Smooth muscle cell of the brain vasculature (primary cell): ENCODE measurements at places on chromosomes 5 and 9.

DNA sequence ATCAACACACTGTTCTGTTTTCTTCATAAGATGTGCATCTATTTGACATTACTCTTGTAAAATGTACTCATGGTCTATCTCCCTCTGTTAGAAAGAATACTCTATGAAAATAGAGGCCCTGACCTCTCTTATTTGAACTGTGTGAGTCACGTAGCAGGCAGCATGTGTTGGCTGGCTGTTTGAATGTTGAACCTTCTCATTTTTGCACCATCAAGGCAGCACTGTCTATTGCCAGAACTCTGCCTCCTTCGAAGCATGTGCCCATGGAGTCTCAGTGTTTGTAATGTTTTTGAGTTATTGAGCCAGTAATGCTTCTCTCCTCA, 144.4 kb downstream of the ALDH1A1 start:
- DNase-seq, result no peak

DNA sequence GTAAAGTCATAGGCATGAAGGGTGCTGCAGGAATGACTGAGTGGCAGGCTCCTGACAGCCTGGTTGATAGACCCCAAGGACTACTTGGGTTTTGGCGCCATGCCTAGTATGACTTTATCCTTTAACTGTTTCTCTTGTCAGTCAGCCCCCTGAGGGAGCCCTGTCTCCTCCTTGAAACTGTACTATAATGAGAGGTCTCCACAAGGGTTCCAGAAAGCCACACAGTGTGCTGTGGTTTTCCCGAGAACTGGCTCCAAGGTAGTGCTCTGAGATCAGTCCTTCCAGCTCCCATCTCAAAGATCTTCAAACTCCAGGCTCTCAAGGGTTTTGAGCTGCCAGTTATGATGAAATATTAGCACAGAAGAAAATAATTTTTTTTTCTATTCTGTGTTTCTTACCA, 26.7 kb upstream of the TNC start:
- DNase-seq, result no peak

DNA sequence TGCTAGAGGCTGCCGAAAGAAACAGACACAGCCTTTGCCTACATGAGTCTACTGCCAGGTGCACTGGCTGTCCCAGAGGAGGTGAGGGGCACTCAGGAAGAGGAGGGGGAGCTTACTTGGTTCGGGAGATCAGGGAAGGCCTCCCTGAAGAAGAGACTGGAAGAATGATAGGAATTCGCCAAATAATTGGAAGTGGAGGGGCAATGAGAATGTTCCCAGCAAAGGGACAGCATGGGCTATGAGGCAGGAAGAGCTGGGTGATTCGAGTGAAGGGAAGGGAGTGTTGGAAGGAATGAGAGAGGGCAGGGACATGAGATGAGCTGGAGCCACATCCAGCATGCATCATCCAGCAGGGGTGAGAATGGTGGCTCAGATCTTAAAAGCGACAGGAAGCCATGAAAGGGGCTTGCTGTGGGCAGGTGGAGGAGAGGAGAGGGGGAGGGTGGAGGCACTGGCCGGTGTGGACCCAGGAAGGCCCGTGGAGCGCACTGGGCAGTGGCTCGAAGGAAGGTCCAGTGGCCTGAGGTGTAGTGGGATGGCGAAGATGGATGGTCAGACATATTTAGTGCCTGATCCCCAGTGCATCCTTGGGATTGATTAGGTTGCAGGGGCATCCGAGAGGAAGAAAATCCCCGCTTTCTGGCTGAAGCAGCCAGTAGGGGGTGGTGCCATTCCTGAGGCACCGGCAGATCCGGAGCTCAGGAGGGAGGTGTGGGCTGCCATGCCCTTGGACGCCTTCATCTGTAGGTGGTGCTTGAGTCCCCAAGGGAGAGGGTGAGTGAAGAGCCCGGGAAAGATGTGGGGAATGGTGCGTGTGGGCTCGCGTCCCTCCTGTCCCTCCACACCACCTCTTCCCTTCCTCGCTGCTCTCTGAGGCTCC, 53.5 kb upstream of the GARNL3 start:
- no peak for DNase-seq

- no peak for DNase-seq
Observed at GRCh38 chr9:93480728-93481324, 27.4 kb upstream of the FAM120AOS start.

DNA sequence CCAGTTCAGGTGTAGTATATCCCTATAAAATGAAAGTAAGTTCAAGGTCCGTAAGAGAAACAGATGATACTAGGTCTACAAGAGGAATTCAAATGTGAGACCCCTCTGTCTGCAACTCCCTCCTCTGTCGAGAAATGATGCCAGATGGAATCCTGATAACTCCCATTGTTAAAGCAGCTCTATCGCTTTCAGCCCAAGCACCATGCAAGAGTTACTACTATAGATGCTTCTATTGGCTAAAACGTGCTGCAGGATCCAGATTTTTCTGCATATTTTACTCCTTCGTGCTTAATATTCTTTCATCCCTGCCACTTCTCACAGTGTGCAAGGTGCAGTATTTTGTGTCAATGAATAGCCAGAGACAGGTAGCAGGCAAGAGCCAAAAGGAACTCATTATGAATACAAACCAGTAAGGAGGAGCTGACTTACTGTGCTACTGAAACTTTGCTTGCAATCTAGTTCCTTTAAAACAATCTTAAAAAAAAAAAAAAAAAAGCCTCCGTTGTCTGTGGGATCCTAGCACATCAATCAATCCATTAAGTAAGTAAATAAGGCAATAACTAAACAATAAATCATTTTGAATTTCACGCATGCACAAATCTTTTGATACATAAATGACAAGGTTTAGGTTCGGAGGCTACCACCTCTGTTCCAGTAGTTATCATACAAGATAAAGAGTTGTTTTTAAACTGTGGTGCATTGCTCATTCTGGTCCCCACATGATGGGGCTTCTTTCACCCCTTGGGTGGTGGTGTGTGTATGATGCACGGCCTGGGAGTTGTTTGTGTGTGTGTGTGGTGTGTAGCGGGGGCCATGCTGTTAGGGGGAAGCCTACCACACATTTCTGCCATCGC, 151.1 kb upstream of the MPDZ start:
- no peak for DNase-seq

DNA sequence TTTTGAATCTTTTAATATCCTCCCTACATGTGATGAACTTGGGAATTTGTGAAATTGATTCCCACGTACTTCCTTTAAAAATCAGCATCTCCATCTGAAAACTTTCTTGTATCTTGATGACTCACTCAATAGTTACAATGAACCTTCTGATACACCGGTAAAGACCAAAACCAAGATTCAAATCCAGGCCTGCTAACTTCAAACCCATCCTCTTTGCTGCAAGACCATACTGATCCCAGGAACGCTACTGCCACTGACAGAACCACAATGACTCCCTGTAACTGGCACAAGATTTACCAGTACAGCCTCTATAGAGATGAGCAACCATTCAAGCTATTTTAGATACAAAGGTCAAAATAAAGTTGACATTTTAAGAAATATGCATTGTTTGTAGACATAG, 332.9 kb downstream of the DNAH5 start:
- no peak for DNase-seq

GRCh38 chr9:136829981-136830885, 12.0 kb upstream of the AJM1 start:
- no peak for DNase-seq

DNA sequence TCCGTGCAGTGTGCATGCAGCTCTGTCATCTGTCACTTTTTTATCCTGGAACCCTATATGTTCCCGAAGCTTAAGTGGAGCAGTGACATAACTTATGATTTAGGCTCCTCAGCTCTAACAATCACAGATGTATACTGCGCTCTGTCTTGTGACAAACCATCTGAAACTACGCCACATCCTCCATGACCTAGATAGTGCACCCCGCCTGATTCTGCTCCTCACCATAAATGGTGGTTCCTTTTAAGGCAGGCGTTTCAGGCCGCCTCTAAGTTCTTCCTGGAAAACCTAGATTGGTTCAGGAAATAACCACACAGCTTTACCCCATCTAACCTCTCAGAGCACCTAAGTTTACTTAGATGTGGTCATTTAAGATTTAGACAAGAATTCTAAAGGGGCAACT, 372.0 kb downstream of the CDH10 start:
- no peak for DNase-seq

DNA sequence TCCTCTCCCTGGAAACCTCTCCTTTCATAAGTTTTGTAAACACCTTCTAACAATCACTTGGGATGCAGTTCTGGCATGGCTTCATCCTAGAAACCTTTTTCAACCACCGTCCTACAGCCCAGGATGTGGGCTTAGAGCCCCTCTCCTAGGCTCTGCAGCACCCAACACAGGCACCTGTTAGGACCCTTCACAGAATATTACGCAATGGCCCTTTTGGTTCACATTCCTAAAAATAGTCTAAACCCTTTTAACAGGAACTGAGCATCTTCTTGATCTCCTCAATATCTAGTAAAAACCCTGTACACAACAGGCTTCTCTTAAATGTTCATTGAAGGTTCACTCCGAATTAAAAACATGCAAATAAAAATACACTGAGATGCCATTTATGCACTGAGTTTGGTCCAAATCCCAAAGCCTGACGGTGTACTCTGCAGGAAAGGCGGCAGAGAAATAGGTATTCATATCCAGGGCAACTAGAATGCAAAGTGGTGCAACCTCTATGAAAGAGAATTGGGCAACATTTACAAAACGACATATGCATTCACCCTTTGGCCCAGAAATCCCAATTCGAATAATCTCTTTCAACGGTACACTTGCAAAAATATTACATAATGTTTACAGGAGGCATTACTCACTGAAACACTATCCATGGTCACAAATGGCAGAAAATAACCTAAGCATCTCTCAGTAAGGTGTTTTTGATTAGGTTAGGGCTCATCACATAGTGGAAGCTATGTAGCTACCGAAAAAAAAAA, 169.3 kb downstream of the SEMA5A start:
- DNase-seq, result no peak

DNA sequence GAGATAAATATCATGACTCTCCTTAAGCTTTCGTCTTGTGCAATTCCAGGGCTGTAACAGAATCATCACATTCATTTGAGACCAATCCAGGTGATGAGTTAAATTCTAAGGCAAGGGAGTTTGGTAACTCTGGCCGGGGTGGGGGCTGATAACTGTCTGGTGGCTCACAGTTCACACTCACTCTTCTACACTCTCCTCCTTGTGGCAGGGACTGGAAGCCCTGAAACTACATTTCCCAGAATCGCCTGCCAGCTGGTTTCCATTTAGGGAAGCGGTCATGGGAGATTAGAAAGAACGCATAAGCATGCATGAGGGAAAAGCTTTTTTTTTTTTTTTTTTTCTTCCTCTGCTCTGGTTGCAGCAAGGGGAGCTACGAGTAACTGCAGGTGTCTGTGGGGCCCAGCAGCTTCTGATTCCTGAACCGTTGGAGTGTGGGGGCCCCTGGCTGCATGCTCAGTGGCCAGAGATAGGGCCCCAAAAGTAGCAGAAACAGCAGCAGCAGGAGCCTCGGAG, 154.8 kb upstream of the TBC1D2 start:
- DNase-seq, result no peak

DNA sequence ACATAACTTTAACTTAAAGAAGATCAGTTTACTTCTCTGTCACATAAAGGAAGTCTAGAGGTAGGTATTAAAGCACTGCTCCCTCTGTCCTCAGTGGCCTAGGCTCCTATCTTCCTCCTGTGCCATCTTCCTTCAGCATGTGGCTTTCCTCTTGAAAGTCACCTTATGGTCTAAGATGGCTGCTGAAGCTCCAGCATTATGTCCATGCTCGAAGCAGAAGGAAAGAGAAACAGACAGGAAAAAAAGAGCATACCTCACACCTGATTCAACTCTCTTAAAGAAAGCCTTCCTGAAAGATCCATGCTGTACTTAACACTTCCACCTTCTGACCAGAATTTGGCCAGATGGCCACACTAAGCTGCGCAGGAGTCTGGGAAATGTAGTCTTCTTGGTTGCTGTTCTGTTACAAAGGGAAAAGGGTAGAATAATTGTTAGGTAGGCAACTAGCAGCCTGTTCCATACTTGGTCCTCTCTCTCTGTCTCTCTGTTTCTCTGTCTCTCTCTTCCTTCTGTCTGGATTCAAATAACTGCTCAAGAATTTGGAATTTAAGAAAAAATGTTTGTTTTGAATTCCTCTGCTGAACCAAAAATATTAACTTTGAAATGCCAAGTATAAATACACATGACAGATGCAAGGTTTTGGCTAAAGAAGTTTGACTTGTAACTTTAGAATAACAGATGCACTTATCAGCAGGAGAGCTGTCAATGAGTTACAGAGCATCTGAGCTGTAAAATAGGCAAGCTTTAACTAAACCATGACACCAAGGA, 16.0 kb downstream of the TMEM174 start:
- no peak for DNase-seq

GRCh38 chr9:136985027-136985602, 2.3 kb downstream of the LCNL1 start:
- DNase-seq, result no peak

GRCh38 chr5:149367972-149368645, 10.3 kb downstream of the PCYOX1L start:
- no peak for DNase-seq

DNA sequence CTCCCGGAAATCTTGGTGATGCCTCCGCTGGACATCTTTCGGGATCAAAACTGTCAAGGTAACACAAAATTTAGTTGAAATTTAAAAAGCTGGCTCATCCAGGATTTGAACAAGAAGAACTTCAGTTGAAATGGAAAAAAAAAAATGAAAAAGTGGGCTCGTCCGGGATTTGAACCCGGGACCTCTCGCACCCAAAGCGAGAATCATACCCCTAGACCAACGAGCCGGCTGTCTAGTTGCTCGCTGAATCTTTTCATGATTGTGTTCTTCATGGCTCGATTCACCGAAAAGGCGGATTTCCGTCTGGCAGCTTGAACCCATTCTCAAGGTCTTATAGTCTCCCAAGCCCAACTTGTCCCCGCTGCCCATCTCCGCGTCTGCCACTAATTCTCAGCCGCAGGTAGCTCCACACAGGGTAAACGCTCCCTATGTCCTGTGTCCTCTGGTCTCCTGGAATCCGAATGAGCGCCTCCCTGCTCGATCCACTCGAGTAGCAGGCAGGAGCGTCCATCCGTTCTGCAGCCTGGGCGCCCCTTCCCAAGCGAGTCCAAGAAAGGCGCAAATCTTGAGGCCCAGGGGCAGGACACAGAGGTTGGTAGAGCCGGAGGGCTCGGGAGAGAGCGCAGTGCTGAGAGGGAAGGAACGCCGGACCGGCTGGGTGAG, 16.2 kb downstream of the TRIM7 start:
- DNase-seq, result no peak

- no peak for DNase-seq
Observed at GRCh38 chr5:57577432-57578175, 95.0 kb upstream of the ACTBL2 start.

GRCh38 chr9:16265688-16266087, 604.8 kb downstream of the BNC2 start:
- no peak for DNase-seq

DNA sequence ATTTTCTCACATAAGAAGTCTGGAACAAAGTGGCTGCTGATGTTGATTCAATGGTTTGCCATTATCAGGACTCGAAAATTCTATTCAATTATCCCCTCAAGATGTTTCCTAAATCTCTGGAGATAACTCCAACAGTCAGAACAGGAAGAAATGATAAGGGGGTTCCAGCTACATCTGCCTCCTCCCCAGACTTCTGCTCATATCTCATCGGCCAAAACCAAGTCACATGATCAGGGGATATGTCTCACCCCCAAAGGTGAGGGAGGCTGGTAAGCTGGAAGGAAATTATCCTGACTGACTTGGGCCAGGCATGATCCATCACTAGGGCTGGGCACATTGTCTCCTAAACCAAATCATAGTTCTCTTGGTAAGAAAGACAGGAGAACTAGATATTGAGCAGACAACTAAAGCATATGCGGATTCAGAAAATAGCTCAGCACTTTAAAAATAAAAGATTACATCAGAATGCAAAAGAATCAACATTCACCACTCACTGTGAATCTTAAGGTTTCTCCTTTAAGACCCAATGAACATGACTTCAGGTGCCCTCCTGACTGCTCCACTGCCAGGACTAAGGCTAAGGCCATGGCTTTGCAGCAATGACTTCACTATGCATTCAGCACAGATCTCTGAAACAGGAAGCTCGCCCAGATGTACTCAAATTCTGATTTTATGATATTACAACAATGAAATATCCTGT, 306.3 kb downstream of the ENC1 start:
- no peak for DNase-seq
